Endodermal cell (in vitro differentiated cells): ENCODE measurements at places on chromosomes 11 and 22. TPM values are rescaled to one million over a fixed set of nuclear protein-coding genes. Genes with fewer than 3 reads are reported as not detected.

GRCh38 chr22:41833369-41834004 lies 582 bp downstream of the SREBF2 start:
- no peaks in the 10 kb centered on the region for H3K4me1 ChIP-seq
- H3K27me3 ChIP-seq, result no peaks in the 10 kb centered on the region
- DNase-seq, result peak; percentile 72
- H3K36me3 ChIP-seq, result peaks cover 25% of the 10 kb centered on the region

DNA sequence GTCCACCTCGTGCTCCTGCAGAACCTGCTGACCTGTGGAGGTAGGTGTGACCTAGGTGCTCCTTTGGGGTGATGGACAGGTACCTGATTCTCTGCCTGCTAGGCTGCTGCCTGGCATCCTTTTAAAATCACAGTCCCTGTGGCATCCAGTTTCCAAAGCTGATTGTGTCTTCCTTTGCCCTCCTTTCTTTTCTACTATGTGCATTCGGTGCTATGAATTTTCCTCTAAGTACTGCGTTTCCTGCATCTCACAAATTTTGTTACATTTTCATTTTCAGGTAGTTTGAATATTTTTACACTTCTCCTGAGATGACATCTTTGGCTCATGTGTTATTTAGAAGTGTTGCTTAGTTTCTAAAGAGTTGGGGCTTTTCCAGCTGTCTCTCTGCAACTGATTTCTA lies 30.9 kb upstream of the PPP6R3 start:
- no peak overlapping the region for H3K27ac ChIP-seq
- no peak for DNase-seq
- peaks cover 42% of the 10 kb centered on the region for H3K36me3 ChIP-seq

DNA sequence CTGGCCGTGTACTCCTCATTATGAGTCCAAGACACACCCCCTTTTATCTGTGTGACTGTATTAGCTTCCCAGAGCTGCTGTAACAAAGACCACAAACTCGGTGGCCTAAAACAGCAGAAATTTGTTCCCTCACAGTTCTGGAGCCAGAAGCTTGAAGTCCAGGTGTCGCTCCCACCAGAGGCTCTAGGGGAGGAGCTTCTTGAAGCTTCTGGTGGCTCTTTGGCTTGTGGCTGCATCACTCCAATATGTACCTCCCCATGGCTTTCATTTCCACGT lies 3.0 kb downstream of the PRR5 start:
- no peak overlapping the region for H3K27ac ChIP-seq
- DNase-seq, result no peak
- peaks cover 4% of the 10 kb centered on the region for H3K4me1 ChIP-seq
- H3K36me3 ChIP-seq, result peaks cover 4% of the 10 kb centered on the region

DNA sequence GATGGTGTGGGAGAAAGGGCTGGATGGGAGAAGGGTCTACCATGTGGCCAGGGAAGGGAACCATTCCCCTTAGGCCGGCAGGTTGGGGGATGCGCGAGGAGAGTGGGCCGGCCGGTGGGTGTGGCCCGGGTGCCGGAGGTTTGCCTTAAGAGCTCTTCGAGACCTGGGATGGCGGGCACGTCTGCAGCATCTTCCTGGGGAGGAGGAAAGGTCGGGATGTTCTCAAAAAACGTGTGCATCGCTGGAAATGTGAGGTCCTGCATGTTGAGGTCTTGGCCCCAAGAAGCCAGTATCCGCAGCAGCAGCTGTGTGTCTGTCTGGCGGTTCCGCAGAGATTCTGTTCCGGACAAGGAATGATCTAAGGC lies 1.4 kb downstream of the NAV2 start:
- peak overlapping the region; percentile 23 for H3K4me3 ChIP-seq
- H3K36me3 ChIP-seq, result no peaks in the 10 kb centered on the region
- peaks cover 68% of the 10 kb centered on the region for H3K27me3 ChIP-seq
- no peak overlapping the region for H3K27ac ChIP-seq
- no peak for DNase-seq

DNA sequence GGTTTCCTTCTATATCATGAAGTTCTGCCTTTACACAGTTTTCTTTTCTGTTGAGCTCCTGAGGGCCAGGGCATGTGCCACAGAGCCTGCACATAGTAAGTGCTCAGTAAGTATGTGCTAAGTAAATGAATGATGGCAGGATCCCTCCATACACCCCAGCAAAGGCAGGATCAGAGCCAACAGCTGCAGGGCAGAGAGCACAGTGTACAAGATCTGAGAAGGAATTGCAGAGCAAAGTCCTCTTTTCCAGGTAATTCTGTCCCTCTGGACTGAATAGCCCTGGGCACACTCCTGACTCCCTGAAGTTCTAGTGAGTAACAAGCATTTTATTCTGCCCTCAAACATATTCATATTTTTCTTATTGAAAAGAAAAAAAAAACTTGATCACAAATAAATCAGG lies 117.7 kb downstream of the GALNT18 start:
- no peak overlapping the region for H3K4me3 ChIP-seq
- H3K36me3 ChIP-seq, result no peaks in the 10 kb centered on the region
- H3K4me1 ChIP-seq, result no peaks in the 10 kb centered on the region
- DNase-seq, result no peak
- H3K27ac ChIP-seq, result no peak overlapping the region

GRCh38 chr11:67026941-67027340 lies 4.0 kb downstream of the SYT12 start:
- H3K4me3 ChIP-seq, result no peak overlapping the region
- H3K36me3 ChIP-seq, result no peaks in the 10 kb centered on the region
- H3K4me1 ChIP-seq, result no peaks in the 10 kb centered on the region
- H3K27me3 ChIP-seq, result peaks cover 35% of the 10 kb centered on the region
- no peak overlapping the region for H3K27ac ChIP-seq

The SEPTIN3 gene
- total RNA-seq, result 10.5 and 10.9 TPM in 2 replicates

The OR52I1 gene
- total RNA-seq, result not detected in 2 replicates
